Left renal pelvis (tissue), 4 donors: ENCODE measurements at places on chromosomes 11 and 22. TPM values are rescaled to one million over a fixed set of nuclear protein-coding genes. Genes with fewer than 3 reads are reported as not detected.

Gene IGF2
- polyA plus RNA-seq = 1,045 TPM

Gene SHISAL1
- 5.1 TPM for polyA plus RNA-seq

Gene ZP1
- polyA plus RNA-seq = not detected

Gene IGLL1
- 1.5 TPM for polyA plus RNA-seq

Gene GSTT2B
- 4.7 TPM for polyA plus RNA-seq

Gene JHY
- 10.0 TPM for polyA plus RNA-seq

Gene CCDC89
- 3.0 TPM for polyA plus RNA-seq

Gene MRPL11
- polyA plus RNA-seq = 56.8 TPM

Gene OR51B2
- not detected for polyA plus RNA-seq
